ENCODE measurements at places on chromosomes 16 and 17. TPM values are rescaled to one million over a fixed set of nuclear protein-coding genes. Genes with fewer than 3 reads are reported as not detected.

DNA sequence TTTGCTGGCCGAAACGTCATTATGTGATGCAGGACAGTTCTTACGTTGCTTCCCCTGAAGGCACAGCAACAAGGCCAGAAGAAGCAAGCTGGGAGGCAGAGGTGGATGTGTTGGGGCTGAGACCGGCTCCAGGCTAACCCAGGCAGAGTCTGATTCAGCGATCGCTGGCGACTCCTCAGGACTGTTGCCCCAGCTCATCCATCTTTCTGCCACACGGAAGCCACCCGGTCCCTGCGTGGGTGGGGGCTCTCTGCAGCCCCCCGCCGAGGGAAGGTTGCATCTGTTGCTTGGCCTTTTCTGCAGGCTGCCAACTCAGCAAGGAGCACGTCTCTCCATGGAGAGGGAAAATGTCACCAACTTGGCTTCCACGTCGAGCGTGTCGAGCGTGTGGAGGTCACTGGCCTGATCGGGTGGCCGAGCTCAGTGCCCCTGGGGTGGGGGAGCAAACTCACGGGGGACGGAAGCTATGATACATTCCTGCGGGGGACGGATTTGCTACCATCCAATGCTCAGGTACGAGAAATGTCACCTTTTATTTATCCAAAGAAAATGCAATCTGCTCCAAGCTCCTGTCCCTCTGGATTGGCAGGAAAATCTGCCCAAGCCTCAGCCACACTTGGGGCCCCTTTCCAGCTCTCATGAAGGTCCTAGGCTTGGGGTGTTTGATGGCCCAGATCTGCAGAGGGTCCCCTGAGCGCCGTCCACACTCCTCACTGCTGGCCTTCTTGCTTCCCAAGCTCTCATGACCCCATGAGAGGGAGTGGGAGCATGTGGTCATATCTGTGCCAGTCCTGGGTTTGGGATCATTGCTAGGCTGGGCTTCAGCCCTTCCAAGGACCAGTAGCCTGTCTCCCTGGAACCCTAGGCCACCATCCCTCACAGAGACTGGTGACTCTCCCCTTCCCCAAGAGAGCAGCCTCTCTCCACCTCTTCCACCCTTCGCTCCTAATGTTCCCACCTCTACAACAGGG is 69.4 kb downstream of the RPH3AL start:
- peaks cover 10% of the 10 kb centered on the region for H3K36me3 ChIP-seq
- no peak overlapping the region for H3K27ac ChIP-seq
- peak; percentile 59 for DNase-seq
- H3K4me3 ChIP-seq: no peak overlapping the region
- H3K4me1 ChIP-seq: peaks cover 5% of the 10 kb centered on the region

DNA sequence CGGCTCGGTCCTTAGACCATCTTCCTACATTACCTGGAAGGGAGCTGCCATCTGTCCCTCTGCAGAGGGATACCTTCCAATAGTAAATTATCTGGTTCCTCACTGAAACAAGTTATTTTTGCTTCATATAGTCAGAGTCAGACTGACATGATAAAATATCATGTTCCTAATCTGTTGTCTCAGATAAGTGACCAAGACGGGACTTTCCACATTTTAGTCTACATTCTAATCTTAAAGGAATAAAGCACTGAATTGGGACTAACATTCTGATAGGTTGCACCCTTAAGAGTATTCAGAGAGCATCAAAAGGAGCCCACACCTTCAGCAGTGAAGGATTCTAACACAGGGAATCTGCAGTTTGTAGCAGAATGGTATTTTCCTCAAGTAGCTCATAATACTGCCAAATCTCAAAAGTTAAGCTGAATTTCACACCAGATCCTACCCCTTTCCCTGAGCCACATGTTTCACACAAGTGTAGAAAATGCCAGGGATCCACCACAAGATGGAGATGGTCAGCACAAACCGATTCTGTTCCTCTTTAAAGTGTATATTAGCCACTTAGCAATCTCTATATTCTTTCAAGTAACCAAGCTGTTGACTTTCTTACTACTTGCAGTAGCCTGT is 13.4 kb downstream of the GINS2 start:
- no peak overlapping the region for H3K4me3 ChIP-seq
- no peak overlapping the region for H3K27ac ChIP-seq
- DNase-seq: peak; percentile 8
- H3K27me3 ChIP-seq: no peaks in the 10 kb centered on the region

- H3K27ac ChIP-seq: no peak overlapping the region
- peaks cover 7% of the 10 kb centered on the region for H3K27me3 ChIP-seq
- H3K4me1 ChIP-seq: no peaks in the 10 kb centered on the region
These were observed 30.8 kb upstream of the GAS7 start for GRCh38 chr17:10229181-10229580.

DNA sequence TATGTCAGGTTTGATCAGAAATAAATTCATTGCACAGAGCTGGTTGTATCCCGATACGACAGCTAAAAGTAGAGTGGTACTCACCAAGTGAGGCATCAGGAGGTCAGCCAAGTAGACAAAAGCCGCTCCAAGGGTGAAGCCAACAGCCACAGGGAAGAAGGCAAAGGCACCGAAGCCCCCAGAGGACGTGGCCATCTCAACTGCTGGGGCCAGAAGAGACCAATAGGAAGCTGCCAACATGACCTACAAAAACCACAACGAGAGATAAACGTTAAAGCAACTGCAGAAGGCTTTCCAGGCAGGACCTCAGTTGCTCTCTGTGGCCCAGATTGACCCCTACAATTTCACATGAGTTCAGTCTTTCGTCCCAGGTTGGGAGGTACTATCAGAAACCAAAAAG is 61.0 kb downstream of the SLC39A11 start:
- H3K36me3 ChIP-seq: no peaks in the 10 kb centered on the region
- H3K4me3 ChIP-seq: no peak overlapping the region
- H3K27ac ChIP-seq: no peak overlapping the region
- no peak for DNase-seq
- H3K4me1 ChIP-seq: peaks cover 23% of the 10 kb centered on the region
- no peaks in the 10 kb centered on the region for H3K27me3 ChIP-seq

- no peak for DNase-seq
- no peaks in the 10 kb centered on the region for H3K36me3 ChIP-seq
- H3K27ac ChIP-seq: no peak overlapping the region
- H3K4me3 ChIP-seq: no peak overlapping the region
These were observed 8.8 kb upstream of the MLKL start for GRCh38 chr16:74709441-74709877.

DNA sequence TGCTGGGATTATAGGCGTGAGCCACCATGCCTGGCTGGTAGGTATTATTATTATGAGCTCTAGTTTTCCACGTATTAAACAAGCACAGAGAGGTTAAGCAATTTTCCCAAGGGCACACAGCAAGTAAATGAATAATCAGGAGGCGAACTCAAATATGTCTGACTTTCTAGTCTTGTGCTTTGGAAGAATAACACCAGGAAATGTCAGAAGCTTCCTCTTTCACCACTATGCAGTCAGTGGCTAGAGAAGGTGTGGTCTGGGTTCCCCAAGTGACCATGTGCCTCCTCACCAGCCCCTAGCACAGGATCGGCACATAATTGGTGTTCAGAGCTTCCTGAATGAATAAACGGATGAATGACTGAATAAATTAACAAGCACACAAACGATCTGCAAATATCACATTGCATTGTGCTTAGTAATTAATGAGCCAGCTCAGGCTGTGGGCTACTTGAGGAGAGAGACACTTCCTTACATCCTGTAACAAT is 21.6 kb upstream of the SCNN1B start:
- H3K4me3 ChIP-seq: no peak overlapping the region
- no peak for DNase-seq
- peaks cover 17% of the 10 kb centered on the region for H3K27me3 ChIP-seq
- H3K36me3 ChIP-seq: no peaks in the 10 kb centered on the region
- no peak overlapping the region for H3K27ac ChIP-seq
- H3K4me1 ChIP-seq: no peaks in the 10 kb centered on the region

GRCh38 chr16:68760671-68761275 is 23.7 kb downstream of the CDH1 start:
- DNase-seq: no peak
- peaks cover 32% of the 10 kb centered on the region for H3K4me1 ChIP-seq
- H3K27ac ChIP-seq: peak overlapping the region; percentile 93
- no peak overlapping the region for H3K4me3 ChIP-seq
- H3K27me3 ChIP-seq: no peaks in the 10 kb centered on the region

GRCh38 chr16:74862743-74863244 is 88.2 kb upstream of the FA2H start:
- no peak overlapping the region for H3K4me3 ChIP-seq
- peaks cover 11% of the 10 kb centered on the region for H3K4me1 ChIP-seq
- no peak overlapping the region for H3K27ac ChIP-seq
- DNase-seq: no peak

- H3K36me3 ChIP-seq: no peaks in the 10 kb centered on the region
- no peak overlapping the region for H3K4me3 ChIP-seq
These were observed 5.8 kb downstream of the C16orf95 start for GRCh38 chr16:87311387-87311786.

GRCh38 chr16:58733248-58733670 is 857 bp downstream of the GOT2 start:
- H3K27ac ChIP-seq: peak overlapping the region; percentile 85
- H3K4me1 ChIP-seq: peaks cover 21% of the 10 kb centered on the region
- no peaks in the 10 kb centered on the region for H3K27me3 ChIP-seq
- H3K36me3 ChIP-seq: no peaks in the 10 kb centered on the region
- peak overlapping the region; percentile 94 for H3K4me3 ChIP-seq

DNA sequence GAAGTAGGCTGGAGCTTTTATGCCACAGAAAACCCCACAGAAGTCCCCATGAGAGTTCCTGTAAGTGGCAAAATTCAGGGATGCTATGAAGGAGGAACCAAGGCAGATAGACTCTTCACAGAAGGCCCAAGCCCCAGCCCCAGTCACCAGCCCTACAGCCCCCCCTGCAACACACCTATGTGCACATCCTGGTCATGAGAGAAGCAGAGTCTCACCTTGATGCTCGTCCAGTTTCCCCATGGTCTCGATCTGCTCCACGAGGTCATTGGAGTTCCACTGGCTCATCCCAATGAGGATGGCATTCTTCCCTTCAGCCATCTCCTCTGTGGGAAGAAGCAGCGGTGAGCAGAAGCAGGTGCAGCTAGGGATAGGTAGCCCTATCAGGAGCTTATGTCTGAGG is 31.2 kb downstream of the PITPNM3 start:
- H3K27me3 ChIP-seq: peaks cover 6% of the 10 kb centered on the region
- no peak overlapping the region for H3K4me3 ChIP-seq
- peaks cover 7% of the 10 kb centered on the region for H3K4me1 ChIP-seq
- DNase-seq: peak; percentile 62
- H3K36me3 ChIP-seq: peaks cover 3% of the 10 kb centered on the region

DNA sequence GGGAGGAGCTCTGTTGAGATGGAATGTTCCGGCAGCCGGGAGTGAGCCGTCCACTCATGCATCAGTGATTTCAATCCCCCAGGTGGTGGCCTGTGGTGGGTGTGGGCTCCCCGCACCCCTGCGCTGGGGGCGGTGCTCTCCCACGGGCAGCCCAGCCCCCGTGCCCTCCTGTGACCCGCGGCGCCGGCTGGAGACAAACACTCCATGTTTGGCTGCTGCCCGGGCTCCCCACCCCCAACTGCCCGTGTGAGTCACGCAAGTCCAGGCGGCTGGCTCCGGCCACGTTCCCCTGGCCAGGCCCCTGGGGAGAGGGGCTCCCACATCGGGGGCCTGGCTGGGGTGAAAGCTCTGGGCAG is 29.4 kb downstream of the CACNA1H start:
- H3K27ac ChIP-seq: peak overlapping the region; percentile 91
- H3K4me3 ChIP-seq: peak overlapping the region; percentile 42
- DNase-seq: no peak
- no peaks in the 10 kb centered on the region for H3K27me3 ChIP-seq

- no peak overlapping the region for H3K27ac ChIP-seq
- H3K4me1 ChIP-seq: no peaks in the 10 kb centered on the region
- peaks cover 21% of the 10 kb centered on the region for H3K27me3 ChIP-seq
These were observed 19.1 kb downstream of the OSBPL7 start for GRCh38 chr17:47802341-47803022.

DNA sequence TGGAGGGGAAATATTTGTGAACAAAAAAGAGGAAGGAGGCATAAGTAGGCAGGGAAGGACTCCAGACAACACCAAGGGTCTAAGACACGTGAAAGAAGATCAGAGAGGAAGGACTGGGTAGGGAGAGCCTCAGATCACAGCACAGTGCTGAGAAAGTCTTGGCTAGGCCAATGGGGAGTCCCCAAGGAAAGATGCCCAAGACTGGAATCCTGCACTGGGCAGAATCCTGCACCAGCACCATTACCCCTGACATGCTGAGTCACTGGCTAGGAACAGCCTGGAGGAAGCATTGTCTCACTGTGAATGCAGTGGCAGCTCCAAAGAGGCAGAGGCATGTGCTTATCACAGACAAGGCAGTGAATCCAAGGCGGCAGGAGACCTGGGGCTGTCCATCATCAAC is 19.2 kb downstream of the CLEC19A start:
- H3K27me3 ChIP-seq: peaks cover 2% of the 10 kb centered on the region
- no peak overlapping the region for H3K4me3 ChIP-seq
- H3K4me1 ChIP-seq: no peaks in the 10 kb centered on the region
- H3K27ac ChIP-seq: no peak overlapping the region

DNA sequence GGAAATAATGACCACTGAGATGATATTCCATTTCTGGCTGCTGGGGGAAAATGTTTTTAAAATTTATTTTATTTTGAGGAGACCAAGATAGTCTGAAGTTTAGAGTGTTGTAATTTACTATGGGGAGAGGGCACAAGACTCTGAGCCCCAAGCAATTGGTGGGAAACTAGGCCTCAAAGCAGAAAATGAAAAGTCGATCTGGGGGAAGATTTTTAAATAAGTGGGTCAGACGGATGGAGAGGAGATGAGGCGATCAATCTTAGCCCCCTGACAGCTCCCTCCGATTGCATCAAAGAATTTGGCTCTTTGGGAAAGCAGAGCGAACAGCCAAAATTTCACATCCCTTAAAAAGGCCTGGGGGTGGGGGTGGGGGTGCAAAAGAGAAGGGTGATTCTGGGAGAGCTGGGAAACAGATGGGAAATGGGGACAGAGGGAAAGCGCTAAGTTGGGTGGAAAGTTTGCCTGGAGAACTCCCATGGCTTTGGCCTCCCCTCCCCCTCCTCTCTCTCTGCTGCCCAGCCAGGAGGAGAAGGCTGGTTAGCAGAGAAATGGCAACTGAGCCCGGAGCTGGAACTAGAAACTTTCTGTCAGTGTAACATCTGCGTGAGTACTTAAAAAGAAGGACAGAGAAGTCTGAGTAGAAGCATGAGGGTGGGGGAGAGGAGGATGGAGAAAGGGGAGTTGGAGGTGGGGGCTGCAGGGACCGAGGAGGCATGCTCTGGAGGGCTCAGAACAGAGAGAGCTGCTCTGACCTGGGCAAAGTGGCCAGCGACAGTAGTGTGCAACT is 1.4 kb upstream of the HOXB2 start:
- H3K27me3 ChIP-seq: peaks cover 74% of the 10 kb centered on the region
- H3K36me3 ChIP-seq: peaks cover 4% of the 10 kb centered on the region
- DNase-seq: no peak
- H3K27ac ChIP-seq: no peak overlapping the region
- H3K4me1 ChIP-seq: peaks cover 8% of the 10 kb centered on the region
- no peak overlapping the region for H3K4me3 ChIP-seq

Gene DPEP2NB
- not detected for total RNA-seq

Gene OTOA
- total RNA-seq: not detected

Gene SLC25A10
- 5.7 TPM for total RNA-seq

Gene APOBR
- total RNA-seq: not detected

Gene PIK3R6
- not detected for total RNA-seq

Gene CDC42EP4
- 10.5 TPM for total RNA-seq

Gene SEPTIN12
- total RNA-seq: not detected

Gene UTS2R
- not detected for total RNA-seq

Data from chondrocyte (in vitro differentiated cells).